Activated T-helper 9 cell treated with anti-CD3 and anti-CD28 coated beads, Interleukin-2, amount 50 U/mL, for 16 hours (primary cell): ENCODE measurements at places on chromosomes 3 and 15.

DNA sequence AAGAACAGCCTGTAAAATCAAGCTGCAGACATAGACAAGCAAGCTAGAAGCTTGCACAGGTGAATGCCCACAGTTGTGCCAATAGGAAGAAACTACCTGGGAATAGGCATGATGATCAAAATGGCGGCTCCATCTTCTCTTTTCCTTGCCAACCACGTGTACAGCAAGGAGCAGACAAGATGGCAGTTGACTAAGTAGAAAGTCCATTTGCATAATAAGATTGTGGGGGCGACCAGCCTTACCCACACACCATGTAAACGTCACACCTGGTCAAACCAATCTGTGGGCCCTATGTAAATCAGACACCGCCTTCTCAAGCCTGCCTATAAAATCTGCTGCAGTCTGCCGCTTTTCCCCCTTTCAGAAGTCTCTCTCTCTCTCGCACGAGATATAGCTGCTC is 25.1 kb upstream of the ANKRD34C start:
- no peak for DNase-seq

GRCh38 chr15:67038736-67039135 is 26.7 kb upstream of the SMAD3 start:
- DNase-seq, result no peak

DNA sequence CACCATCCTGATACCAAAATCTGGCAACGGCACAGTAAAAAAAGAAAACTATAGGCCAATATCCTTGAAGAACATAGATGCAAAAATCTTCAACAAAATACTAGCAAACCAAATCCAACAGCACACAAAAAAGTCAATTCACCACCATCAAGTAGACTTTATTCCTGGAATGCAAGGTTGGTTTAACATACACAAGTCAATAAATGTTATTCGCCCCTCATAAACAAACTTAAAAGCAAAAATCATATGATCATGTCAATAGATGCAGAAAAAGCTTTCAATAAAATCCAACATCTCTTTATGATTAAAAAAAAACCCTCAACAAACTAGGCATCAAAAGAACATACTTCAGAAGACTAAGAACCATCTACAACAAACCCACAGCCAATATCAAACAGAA is 252.9 kb downstream of the UACA start:
- DNase-seq, result no peak

GRCh38 chr3:140378571-140379340 is 299.1 kb upstream of the TRIM42 start:
- no peak for DNase-seq

- DNase-seq, result no peak
Observed at GRCh38 chr3:127702151-127702578, 29.4 kb downstream of the ABTB1 start.

GRCh38 chr3:59876533-59877062 is 826.8 kb upstream of the CFAP20DC start:
- DNase-seq, result no peak

DNA sequence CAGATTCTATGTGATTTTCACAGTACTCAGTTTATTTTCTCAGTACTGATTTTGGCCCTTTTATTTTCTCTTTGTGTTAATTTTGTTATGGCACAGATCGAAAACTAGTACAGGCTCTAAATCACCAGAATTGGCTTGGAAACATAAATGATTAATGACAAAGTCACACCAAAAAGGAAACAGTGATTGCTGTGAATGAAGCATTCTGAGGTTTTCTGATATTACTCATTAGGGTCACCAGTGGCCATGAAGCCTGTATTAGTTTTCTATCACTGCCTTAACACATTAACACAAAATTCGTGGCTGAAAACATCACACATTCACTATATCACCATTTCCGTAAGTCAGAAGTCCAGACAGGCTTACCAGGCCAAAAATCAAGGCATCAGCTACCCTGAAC is 343.0 kb upstream of the THRB start:
- DNase-seq, result no peak

- no peak for DNase-seq
Observed at GRCh38 chr3:64760258-64760657, 72.5 kb upstream of the ADAMTS9 start.

GRCh38 chr3:124526601-124527000 is 203.7 kb upstream of the UMPS start:
- no peak for DNase-seq

DNA sequence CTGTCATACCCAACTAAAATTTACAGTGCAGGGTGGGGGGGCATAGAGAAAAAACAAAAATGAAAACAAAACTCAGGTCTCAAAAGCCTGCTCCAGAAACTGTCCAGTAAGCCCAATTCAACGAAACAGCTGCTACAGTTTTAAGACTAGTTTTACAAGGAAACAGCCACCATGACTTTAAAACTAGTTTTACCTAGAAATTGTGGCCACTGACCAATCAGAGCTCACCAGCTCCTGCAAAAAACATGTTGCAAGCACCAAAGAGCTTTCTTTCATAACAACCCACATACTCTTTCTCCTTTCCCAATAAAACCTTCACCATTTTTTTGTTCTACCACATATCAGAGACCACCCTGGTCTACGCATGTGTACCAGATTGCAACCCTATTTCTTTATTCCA is 7.3 kb upstream of the CFAP91 start:
- DNase-seq, result no peak

- DNase-seq, result no peak
Observed at GRCh38 chr3:3665961-3666640, 133.1 kb upstream of the LRRN1 start.

DNA sequence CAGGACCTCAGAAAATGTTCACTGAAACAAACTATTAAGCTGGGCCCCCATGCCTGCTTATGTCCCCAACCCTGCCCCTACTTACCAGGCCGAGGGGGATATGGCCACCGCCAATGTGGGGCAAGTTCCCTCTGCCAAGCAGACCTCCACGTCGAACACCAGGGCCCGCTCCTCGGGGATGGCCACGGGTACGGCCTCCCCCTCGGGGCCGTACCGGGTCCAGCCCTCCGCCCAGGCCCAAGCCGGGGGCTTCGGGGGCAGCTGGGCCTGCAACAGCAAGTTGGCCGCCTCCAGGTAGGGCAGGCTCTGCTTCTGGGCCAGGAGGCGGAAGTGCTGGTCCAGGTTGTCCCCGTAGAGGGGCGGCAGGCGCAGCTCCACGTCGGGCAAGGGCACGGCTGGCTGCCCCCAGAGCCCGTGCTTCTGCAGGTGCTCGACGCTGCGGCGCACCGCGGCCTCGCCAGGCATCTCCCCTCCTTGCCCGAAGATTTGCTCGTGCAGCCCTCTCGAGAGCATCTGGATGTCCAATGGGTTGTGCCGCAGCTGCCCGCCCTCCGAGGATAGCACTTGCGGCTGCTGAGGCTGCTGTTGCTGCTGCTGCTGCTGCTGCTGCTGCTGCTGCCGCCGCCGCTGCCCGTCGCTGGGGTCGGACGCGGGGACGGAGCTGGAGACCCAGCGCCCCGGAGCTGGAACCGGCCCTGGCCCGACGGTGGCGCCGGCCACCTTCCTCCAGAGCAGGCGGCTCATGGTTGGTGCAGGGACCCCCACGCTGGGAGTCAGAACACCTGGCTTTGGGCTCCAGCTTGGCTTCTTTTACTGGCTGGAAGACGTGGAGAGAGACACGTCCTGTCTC is 1.4 kb downstream of the POLG start:
- DNase-seq, result no peak

DNA sequence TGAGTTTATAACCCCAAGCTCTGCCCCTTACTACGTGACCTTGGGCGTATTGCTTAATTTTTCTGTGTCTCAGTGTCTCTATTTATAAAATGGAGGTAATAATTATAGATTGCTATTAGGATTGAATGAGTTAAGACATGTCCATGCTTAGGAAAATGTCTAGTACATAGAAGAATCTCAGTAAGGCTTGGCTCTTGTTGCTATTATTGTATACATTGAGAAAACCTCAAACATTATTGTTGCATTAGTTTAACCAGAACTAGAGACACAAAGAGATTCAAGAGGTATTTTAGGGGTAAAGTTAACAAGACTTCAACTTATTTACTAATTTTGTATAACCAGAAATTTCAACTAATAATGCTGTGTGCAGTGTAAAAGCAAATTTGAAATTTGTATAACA is 66.7 kb downstream of the MEF2A start:
- DNase-seq, result no peak

DNA sequence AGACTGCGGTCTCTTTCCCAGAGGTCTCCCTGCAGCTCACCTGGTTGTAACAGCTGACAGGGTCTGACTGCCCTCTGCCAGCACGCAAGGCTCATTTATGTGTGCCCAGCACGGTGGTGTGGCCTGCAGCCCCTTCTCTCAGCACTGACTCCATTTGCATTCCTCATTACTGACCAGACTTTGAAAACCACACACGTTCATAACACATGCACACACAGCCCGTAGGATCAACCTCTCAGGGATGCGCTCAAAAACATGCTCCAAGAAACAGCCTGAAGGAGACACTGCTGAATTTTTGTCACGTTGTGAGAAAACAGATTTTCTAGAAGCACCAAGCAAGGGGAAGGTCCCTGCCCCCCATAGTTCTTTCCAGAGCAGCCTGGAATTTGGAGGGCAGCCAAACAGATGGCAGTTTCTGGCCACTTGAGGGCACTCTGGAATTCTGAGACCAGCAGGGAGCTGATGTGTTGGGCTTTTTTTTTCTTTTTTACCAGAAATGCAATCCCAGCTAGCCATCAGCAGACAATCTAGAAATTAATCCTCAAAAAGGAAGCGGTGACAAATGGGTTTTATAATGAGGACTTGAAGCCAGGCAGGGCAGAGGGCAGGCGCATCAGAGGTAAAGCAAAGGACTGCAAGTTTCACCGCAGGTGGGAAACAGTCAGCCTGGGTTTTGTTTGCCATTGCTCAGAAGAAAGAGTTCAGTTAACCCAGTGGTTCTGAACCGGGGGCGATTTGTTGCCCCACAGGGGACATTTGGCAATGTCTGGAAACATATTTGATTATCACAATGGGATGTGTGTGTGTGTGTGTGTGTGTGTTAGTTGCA is 170.5 kb upstream of the PROK2 start:
- DNase-seq, result no peak

DNA sequence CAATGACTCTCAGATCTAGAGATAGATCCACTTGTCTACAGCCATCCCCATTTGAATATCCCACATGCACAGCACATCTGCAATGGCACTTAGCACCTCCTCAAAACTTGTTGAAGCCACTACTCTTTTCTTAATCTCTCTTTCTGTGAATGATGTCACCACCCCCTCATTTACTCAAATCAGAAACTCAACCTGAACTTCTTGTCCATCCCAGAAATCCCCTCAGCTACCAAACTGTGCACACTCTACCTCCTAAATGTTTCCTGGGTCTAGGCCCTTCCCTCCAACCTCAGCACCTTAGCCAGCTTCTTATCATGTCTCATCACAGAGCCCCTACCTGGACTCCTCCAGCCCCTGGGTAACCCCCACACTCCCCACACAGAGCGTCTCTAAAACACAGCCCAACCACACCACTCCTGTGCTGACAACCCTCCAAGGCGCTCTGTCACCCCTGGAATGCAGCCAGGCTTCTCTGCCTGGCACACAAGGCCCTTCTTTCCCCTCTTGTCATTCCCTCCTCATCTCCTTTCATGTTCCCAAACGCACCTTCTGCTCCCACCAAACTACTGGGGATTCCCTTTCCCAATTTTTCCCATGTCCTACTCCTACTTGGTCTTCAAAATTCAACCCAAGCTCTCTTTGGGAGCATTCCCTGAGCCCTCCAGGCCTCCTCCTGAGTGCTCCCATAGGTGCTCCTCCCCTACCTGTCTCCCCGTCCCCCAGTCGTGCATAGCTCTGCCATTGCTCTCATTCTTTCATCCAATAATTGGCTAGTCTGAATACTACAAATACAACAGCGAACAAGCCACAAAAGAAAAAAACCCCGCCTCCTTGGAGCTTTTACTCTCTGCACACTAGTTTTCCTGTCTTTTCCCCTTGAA is 39.8 kb upstream of the ZBTB38 start:
- DNase-seq, result no peak

GRCh38 chr15:54608876-54609835 is 587.6 kb downstream of the RSL24D1 start:
- no peak for DNase-seq

DNA sequence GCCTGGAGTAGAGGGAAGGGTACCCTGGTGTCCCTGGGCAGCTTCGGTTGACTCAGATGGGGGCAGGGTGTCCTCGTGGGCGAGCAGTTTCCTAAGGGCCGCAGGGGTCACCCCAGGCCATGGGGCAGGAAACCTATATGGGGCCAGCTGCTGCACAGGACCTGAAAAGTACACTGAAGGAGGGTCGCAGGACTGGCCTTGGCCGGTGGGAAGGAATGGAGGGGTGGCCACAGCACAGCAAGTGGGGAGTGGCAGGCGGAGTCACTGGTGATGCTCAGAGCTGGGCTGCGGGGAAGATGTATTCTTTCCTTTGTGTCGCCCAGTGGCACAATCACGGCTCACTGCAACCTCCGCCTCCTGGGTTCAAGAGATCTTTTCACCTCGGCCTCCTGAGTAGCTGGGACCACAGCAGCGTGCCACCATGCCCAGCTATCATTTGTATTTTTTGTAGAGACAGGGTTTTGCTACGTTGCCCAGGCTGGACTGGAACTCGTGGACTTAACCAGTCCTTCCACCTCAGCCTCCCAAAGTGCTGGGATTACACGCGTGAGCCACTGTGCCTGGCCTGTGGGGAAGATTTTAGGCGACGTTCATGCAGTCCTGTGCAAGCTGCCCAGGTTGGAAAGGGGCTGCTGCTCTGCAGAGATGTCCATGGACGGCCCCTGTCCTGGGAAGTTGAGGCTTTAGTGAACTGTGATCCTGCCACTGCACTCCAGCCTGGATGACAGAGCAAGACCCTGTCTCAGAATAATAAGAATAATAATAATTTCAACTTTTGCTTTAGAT is 57.2 kb downstream of the EFCAB12 start:
- no peak for DNase-seq

DNA sequence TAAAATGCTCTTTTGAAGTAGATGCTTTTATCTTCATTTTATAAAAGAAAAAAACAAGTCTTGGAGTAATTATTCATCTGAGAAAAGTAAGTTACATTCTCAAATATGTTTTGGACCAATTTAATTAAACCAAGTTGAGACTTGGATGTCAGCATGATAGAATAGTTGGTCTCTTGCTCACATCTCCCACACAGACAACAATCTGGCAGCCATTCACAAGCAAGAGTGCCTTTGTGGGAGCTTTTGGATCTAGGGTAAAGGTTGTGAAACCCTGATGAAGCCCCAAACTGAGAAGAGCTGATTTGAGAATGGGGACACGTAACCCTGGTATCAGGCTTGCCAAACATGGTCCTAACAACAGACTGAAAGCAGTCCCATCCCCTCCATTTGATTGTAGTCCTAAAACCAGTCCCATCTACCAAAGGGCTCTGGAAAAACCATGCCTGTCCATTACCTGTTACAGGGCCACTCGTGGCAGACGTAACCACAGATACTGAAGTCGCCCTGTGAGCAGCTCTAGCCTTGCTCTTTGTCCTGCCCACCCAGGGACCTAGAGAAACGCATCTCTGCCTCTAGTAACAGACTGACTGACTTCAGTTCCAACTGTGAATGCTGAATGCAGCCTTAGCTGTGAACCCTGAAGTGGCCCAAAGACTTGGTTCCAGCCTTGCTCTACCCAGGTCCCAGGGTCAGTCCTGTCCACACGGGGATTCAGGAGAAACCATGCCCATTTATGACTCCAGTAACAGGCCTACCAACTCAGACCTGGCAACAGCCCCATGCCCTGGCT is 145.5 kb upstream of the SYNPR start:
- DNase-seq, result no peak
